ENCODE measurements at places on chromosomes 7 and 10.

GRCh38 chr7:32298408-32299132, 191.6 kb downstream of the LSM5 start:
- DNase-seq, result no peak

- DNase-seq, result no peak
Measured at GRCh38 chr10:84265418-84265817, 20.6 kb downstream of the RGR start.

GRCh38 chr10:18449611-18450026, 201.8 kb downstream of the NSUN6 start:
- no peak for DNase-seq

DNA sequence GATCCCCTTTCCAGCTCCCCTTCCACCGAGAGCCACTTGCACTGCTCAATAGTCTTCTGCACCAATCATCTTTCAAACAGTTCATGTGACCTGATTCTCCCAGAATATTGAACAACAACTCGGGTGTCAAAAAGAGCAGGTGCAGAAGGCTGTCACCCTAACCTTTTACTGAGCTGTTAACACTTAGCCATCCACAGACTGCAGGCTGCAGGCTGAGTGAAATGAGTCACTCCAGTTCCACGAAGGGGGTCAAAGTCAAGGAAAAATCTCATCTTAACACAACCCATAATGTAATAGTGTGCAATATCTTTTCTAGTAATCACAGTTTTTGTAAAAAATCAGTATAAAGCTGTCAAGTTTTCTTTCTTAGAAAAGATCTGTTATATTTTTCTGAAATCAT, 63.1 kb downstream of the MTPAP start:
- no peak for DNase-seq

DNA sequence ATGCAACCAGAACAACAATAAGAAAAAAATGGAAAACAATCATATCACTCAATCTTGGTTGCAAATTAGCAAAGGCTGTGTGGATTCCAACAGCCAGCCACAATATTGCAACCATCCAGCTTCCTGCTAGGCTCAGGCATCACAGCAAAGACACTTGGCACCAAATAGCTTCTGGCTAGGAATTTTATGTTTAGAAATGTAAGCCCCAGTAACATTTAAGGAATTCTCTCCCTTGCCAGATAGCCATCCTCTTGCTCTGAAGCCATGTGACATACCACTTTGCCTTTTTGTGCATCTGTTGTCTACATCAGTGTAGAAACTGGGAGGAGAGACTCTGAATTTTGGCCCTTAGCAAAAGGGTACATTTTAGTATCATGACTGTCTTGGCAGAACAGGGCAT, 22.2 kb downstream of the MKX start:
- peak; percentile 84 for DNase-seq

GRCh38 chr7:46955531-46955930, 626.4 kb downstream of the TNS3 start:
- DNase-seq, result no peak

DNA sequence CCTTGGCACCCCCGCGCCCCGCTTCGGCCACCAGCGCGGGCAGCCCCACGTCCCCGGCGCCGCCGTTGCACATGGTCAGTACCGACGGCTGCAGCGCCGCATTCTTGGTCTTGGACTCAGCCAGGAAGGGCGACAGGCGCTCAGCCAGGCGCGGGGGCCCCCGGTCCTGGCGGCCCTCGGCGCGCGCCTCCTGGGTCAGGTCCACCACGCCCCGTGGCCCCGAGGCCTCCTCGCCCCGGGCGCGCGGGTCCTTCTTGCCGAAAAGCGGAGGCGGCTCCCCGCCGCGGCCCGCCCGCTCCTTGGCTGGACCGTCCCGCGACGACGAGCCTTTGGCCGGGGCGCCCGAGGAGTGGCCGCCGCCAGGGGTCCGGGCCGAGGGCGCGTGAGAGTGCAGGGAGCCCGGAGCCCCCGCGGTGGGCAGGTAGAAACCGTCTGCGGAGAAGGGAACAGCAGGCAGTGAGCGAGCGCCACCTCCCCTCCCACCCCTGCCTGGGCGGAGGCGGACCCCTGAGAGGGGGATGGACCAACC, 34.7 kb downstream of the TNRC18 start:
- DNase-seq, result no peak

- no peak for DNase-seq
Measured at GRCh38 chr7:80480566-80480965, 31.3 kb downstream of the GNAT3 start.

GRCh38 chr7:108201766-108202165, 71.6 kb upstream of the LAMB4 start:
- DNase-seq, result no peak

GRCh38 chr10:124151466-124152095, 58.2 kb upstream of the CHST15 start:
- no peak for DNase-seq

DNA sequence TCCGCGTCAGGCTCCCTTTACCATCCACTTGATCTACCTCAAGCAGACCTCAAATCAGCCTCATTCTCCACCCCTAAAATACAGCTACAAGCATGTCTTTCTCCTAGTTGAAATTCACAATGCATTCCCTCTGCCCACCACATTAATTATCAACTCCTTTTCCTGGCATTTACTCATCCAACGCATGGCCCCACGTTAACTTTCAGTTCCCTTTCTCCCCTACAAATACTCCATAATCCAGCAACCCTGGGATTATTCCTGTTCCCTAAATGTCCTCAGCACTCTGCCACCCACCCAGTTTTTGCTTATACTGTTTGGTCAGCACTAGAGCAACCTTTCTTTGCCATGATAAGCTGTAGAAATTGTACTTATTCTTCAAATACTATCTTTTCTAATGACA, 5.7 kb upstream of the VIM start:
- no peak for DNase-seq

DNA sequence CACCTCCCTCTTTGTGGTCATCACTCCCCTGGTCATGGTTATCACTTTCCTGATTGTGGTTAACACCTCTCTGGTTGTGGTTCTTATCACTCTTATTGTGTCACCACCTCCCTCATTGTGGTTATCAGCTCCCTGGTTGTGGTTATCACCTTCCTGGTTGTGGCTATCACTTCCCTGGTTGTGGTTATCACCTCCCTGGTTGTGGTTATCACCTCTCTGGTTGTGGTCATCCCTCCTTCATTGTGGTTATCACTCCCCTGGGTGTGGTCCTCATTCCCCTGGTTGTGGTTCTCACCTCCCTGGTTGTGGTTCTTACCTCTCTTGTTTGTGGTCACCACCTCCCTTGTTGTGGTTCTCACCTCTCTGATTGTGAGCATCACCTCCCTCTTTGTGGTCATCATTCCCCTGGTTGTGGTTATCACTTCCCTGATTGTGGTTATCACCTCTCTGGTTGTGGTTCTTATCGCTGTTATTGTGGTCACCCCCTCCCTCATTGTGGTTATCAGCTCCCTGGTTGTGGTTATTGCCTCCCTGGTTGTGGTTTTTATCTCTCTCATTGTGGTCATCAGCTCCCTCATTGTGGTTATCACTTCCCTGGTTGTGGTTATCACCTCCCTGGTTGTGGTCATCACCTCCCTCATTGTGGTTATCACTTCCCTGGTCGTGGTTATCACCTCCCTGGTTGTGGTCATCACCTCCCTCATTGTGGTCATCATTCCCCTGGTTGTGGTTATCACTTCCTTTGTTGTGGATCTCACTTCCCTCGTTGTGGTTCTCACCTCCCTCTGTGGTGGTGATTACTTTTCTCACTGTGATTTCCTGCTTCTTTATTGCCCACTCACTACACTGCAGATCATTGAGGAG, 106.7 kb downstream of the GPR26 start:
- no peak for DNase-seq

DNA sequence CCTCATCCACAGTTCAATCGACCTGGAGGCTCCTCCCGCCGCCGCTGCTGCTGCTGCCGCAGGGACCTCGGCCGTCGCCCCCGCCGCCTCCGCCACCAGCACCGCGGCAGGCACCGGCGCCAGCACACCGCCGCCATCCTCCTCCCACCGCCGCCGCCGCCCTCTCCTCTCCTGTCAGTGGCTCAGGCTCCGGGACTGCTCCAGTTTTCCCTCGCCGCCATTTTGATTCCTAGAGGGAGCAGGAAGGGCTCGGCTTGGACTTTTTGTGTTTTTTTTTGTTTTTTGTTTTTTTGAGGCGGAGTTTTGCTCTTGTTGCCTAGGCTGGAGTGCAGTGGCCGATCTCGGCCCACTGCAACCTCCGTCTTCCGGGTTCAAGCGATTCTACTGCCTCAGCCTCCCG, 3.0 kb upstream of the MCM10 start:
- no peak for DNase-seq

DNA sequence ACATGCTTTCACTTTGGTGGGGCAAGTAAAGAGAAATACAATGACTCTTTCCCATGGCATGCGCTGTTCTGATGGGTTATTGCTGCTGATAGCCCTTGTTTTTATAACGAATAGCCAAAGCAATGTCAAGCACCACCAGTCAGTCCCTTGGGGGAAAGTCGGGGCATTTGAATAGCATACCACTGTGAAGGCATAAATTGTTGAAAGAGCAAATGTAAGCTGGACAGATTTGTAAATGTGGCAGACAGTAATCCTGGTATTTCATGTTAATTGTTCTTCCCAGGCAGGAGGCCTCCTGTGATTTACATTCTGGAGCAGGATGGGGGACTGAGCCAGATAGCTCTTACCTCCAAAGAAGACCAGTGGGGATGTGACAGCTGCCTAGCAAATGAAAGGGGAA, 293.3 kb downstream of the ADRA2A start:
- no peak for DNase-seq

GRCh38 chr7:159064816-159065510, 79.7 kb downstream of the VIPR2 start:
- DNase-seq, result no peak

DNA sequence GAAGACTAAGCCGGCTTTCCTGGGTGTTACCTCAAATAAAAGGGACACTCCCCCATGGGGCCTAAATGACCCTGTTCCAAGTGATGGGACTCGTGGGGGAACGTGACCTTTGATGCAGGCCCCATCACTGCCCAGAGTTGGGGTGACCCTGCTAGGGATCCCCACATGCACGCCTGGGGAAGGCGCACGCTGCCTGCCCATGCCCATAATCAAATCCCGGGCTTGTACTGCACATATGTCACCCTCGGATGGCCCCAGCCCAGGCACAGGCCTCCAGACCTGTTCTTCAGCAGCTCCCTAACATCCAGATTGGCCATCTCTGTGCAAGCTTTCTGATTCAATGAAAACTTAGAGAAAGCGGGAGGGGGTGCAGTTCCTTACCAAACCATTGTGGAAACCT, 14.7 kb downstream of the EBF3 start:
- no peak for DNase-seq

GRCh38 chr7:28315565-28316410, 96.5 kb upstream of the CREB5 start:
- peak; percentile 14 for DNase-seq

DNA sequence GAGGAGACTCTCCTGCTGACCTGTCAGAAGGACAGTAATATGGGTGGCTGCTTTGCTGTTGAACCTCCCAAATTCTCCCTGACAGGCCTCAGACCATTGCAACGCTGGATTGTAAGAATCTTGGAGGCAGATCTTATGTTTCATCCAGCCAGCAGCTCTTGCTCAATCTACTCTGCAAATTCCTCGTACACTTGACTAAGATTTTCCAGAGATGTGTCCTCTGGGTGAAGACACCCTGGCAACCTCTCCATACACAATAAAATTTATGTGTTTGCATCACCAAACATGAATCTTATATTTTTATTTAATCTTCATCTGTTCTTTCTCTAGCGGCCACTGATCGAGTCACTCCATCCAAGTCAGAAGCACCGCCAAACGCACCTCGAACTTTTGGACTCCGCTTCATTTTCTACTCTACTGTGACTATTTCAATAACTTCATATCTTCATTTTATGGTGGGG, 623.1 kb downstream of the ACTR3B start:
- no peak for DNase-seq

DNA sequence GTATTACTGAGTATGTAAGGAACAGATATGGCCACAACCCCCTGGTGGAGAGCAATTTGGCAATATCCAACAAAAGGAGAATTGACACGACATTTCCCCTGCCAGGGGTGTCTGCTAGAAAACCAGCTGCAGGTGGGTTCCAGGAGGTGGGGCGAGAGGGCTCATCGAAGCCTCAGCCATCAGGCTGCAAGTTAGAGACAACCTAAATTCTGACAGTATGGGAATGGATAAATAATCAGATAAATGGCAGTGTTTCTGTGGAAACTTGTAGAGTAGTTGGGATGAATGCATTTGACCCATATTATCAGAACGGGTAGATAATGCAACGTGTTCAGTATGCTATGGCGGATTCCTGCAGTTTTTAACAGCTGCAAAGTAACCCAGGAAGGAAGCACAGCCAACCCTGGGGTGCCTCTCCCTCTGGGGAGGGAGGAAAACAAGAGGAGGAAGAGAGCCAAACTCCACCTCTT, 3.5 kb downstream of the TMEM273 start:
- DNase-seq, result no peak

DNA sequence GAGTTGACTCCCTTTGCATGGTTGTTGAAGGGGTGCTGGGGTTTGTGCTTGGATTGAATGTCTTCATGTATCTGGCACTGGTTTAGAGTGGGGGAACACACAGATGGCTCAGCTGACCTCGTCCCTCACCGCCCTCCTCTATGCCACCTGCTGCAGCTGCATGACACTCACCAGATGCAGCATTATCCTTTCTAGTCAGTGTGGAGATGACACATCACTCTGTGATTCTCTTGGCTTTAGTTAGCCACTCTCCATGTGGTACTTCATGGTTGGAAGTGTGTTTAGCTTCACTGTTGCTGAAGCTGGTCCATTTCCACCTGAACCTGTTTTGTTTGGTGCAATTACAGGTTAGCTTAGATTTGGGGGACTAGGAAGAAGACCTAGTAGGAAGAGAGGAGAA, 56.3 kb upstream of the BMPER start:
- DNase-seq, result no peak

GRCh38 chr7:79403451-79403850, 50.0 kb downstream of the MAGI2 start:
- DNase-seq, result peak; percentile 8

DNA sequence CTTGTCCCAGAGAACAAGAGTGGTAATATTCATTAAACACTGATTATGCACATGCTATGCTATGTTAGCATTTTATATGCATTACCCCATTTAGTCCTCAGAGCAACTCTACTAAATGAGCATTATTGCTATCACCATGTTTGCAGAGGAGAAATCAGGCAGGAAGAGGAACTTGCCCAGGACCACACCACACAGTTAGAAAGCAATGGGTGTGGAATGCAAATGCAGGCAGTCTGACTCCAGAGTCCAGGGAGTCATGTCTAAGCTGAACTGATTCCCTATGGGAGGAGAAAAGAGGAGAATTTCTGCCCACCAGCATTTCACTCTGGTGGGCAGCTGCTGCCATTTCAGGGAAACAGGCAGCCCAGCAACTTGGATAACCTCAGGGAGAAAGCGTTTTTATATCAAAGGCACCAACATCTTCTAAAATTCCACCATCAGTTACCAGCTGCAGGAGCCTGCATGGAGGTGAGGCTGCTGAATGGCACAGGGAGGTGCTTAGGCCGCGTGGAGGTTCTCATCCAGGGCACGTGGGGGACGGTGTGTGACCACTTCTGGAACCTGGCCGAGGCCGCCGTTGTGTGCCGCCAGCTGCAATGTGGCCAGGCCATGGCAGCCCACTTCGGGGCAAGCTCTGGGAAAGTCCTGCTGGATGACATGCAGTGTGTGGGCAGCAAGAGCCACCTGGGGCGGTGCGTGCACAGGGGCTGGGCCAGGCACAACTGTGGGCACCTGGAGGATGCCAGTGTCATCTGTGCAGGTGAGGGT, 68.2 kb upstream of the C10orf120 start:
- no peak for DNase-seq
